ENCODE measurements at places on chromosomes 6 and 20. TPM values are rescaled to one million over a fixed set of nuclear protein-coding genes. Genes with fewer than 3 reads are reported as not detected.

DNA sequence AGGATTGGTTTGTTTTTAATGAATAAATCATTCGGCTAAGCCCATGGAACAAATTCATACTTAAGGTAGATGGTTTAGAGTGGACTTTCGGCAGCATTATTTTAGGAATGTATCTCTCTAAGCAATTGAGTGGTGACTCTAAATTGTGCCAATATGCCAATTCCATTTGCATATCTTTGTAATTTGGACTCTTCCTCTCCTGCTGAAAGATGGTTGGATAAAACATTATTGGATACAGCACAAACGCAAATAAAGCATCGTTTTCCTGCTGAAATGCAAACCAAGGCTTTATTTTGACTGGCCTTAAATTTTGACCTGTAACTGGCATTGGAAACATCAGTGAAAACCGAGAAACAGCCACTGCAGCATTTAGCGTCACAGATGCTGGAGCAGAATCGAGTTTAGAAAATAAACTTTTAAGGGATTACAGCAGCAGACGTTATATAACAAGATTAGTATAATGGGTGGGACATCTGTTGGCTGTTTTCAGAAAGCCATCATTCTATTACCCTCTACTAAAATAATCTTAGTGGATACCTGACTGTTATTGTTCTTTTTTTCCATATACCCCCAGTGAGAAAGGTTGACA lies 726.0 kb downstream of the KIF16B start:
- no peak for ATAC-seq

GRCh38 chr6:74764486-74764885 lies 441.4 kb downstream of the COL12A1 start:
- no peak for ATAC-seq

The BMP5 gene
- 0.62 TPM for total RNA-seq

- no peak for ATAC-seq
Measured at GRCh38 chr20:38300438-38300837, 3.5 kb upstream of the BPI start.

GRCh38 chr6:118017301-118017848 lies 110.3 kb downstream of the SLC35F1 start:
- ATAC-seq: no peak

The GRIK2 gene
- 0.82 TPM for total RNA-seq

The LY6G5B gene
- 5.0 TPM for total RNA-seq

The PPP1R14C gene
- total RNA-seq: 1.5 TPM

DNA sequence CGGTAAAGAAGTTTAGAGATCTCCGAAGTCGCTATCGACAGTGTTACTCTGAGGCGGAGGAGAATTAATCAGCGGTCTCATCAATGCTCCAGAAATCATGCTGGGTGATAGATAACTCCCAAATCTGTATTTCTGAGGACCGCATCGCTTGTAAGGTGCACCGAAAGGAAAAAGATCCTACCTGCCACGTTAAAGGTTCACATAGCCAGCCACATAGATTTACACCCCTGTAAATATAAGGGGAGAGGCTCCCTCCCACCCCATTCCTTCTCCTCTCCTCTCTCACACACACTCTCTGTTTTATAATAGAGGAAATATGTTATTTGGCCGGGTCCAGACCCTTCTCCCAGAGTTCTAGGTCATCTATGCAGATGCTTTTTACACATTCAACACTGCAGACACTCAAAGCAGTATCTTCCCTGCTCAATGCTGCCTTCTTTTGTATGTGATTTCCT lies 620 bp upstream of the DEK start:
- no peak for ATAC-seq

The RTF2 gene
- 96.1 TPM for total RNA-seq

- no peak for ATAC-seq
Measured at GRCh38 chr6:76770281-76770680, 693.0 kb downstream of the HTR1B start.

DNA sequence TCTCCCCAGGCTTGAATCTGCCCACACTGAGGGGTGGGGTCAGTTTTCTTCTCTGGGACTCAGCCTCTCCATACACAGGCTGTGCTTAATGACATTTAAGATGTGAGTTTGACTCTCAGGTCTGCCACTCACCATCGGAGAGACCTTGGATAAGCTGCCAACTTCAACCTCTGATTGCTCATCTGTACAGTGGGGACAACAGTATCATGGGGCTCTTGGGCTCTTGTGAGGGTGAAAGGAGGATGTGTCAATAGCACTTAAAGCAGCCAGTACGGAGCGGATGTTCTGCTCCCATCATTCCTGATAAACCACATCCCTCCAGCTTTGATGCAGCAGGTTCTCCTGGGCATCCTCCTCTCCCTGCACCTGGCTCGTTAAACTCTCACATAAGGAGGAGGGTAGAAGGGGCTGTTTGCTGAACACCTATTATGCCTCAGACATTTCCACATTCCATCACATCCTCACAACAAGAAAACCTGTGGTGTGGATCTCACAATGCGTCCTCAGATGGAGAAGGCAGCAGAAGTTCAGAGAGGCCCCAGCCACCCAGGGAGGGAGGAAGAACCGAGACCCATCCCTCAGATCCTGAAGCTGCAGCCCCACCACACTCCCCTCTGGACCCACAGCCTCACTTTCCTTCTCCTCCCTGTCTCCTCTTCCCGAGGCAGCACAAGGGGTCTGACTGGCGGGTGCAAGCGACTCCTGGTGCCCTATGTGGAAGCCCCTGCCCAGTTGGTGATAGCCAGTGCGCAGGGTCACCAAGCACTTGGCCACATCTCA lies 1.9 kb upstream of the PDYN start:
- no peak for ATAC-seq

GRCh38 chr6:122947355-122947754 lies 48.7 kb upstream of the CLVS2 start:
- ATAC-seq: no peak
